ENCODE measurements at places on chromosomes 3 and 15. TPM values are rescaled to one million over a fixed set of nuclear protein-coding genes. Genes with fewer than 3 reads are reported as not detected.

Gene TIGIT
- 0.13 TPM for polyA plus RNA-seq

Gene NANOGP8
- not detected for polyA plus RNA-seq

Gene TBC1D5
- 8.9 TPM for polyA plus RNA-seq

Gene ECE2
- polyA plus RNA-seq = not detected

Gene CTXN2
- polyA plus RNA-seq = not detected

Gene MEGF11
- 0.01 TPM for polyA plus RNA-seq

Gene GAP43
- 1.5 TPM for polyA plus RNA-seq

Gene STRIT1
- polyA plus RNA-seq = 0.84 TPM

Gene RLBP1
- not detected for polyA plus RNA-seq

Gene LRRC31
- not detected for polyA plus RNA-seq

Gene CRABP1
- polyA plus RNA-seq = not detected

Gene ZDHHC23
- polyA plus RNA-seq = 1.7 TPM

Gene CCDC9B
- polyA plus RNA-seq = 4.3 TPM

Gene BSN
- polyA plus RNA-seq = 0.06 TPM

Gene GPR149
- polyA plus RNA-seq = not detected

Gene HIGD2B
- 0.09 TPM for polyA plus RNA-seq

Gene RTP3
- polyA plus RNA-seq = not detected

Gene TRAK1
- 16.7 TPM for polyA plus RNA-seq

Gene ADAMTSL3
- 7.9 TPM for polyA plus RNA-seq

Gene CFAP161
- polyA plus RNA-seq = 0.03 TPM

Gene TLR9
- polyA plus RNA-seq = 0.22 TPM

Gene ASB14
- polyA plus RNA-seq = not detected

Gene TADA3
- 38.0 TPM for polyA plus RNA-seq

Gene GOLGA8Q
- polyA plus RNA-seq = 0.45 TPM

Gene SPG11
- 19.1 TPM for polyA plus RNA-seq

Gene ZNF502
- 1.8 TPM for polyA plus RNA-seq

Gene SPINK8
- polyA plus RNA-seq = not detected

Gene NMB
- 62.3 TPM for polyA plus RNA-seq

Gene SIDT1
- polyA plus RNA-seq = 1.1 TPM

Gene IL12A
- polyA plus RNA-seq = 0.13 TPM

Gene GOLIM4
- 13.1 TPM for polyA plus RNA-seq
